ENCODE measurements at places on chromosomes 6 and 20. TPM values are rescaled to one million over a fixed set of nuclear protein-coding genes. Genes with fewer than 3 reads are reported as not detected.
A peak's percentile ranks its signal among the peaks of the same experiment; 100 is the strongest.

DNA sequence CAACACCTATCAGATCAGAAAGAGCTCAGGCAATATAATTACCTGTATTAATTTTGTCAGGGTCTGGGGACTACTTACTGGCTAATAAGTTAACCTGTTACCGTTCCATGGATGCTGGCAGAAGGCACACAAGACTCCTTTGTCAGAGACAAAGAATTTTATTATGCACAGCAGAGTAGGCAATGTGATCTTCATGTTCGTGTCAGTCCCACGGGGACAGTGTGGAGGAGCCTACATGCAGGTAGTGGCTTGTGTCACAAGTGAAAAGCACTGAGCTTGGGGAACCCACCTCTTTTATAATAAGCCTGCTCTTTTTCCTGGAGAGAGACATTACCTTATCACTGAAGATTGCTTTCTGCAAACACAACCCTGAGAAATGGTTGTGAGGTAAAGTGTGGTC lies 96.9 kb downstream of the CD164 start:
- H3K4me3 ChIP-seq = no peak overlapping the region
- H3K27me3 ChIP-seq = no peaks in the 10 kb centered on the region
- no peak overlapping the region for H3K27ac ChIP-seq
- no peak for DNase-seq
- no peaks in the 10 kb centered on the region for H3K4me1 ChIP-seq
- H3K36me3 ChIP-seq = no peaks in the 10 kb centered on the region

DNA sequence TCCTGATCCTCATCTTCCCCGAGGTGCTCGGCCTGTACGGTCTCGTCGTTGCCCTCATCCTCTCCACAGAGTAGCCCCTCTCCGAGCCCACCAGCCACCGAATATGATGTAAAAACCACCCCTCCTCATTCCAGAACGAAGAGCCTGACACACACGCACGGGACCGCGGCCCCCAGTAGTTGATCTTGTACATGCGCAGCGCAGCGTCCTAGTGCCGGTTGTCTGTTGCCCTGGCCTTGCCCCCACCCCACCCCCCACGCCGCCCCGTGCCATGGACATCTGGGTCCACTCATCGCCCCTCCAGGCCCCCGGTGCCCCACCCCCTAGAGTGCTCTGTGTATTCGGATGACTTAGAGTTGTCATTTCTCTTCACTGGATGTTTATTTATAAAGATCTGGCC lies 5.2 kb upstream of the PRPH2 start:
- H3K27me3 ChIP-seq = no peaks in the 10 kb centered on the region
- no peak overlapping the region for H3K4me3 ChIP-seq
- no peak overlapping the region for H3K27ac ChIP-seq
- H3K36me3 ChIP-seq = no peaks in the 10 kb centered on the region
- no peaks in the 10 kb centered on the region for H3K4me1 ChIP-seq

DNA sequence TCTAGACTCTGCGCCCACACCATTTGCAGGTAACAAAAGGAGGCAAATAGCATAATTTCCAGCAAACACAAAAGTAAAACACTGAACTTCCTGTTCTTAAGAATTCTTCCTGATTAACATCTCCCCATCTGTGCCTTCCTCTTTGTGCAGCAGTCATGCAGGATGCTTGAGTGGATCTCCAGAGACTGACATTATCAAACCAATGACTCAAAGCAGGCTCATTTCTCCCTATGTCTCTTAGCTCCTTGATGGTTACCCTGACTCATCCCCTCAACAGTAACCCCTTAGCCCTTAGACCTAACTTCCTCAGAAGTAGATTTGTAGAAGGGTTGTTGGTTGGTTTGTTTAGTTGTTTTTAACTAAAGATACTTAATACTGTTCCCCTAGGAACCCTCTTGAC lies 137.0 kb upstream of the RIN2 start:
- no peak overlapping the region for H3K4me3 ChIP-seq
- no peak for DNase-seq
- H3K27me3 ChIP-seq = no peaks in the 10 kb centered on the region
- no peak overlapping the region for H3K27ac ChIP-seq
- no peaks in the 10 kb centered on the region for H3K36me3 ChIP-seq

DNA sequence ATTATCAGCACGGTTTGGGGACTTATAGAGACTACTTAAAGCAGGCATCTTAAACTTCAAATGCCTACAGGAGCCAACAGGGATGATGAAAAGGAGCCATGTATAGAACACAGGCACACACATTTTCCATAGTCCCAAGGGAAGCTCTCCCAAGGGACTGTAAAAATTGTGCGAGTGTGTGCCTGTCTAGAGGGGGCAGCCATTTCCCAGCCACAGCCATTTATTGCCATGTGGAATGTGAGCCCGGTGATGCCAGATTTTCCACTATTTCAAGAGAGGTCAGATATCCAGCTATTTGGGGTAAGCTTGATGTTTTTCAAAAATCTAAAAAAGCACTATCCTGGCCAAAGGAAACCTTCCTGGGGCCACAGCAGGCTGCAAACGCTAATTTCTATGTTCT lies 24.1 kb upstream of the RALY start:
- H3K4me3 ChIP-seq = no peak overlapping the region
- H3K36me3 ChIP-seq = no peaks in the 10 kb centered on the region
- H3K4me1 ChIP-seq = no peaks in the 10 kb centered on the region
- no peaks in the 10 kb centered on the region for H3K27me3 ChIP-seq
- no peak overlapping the region for H3K27ac ChIP-seq

DNA sequence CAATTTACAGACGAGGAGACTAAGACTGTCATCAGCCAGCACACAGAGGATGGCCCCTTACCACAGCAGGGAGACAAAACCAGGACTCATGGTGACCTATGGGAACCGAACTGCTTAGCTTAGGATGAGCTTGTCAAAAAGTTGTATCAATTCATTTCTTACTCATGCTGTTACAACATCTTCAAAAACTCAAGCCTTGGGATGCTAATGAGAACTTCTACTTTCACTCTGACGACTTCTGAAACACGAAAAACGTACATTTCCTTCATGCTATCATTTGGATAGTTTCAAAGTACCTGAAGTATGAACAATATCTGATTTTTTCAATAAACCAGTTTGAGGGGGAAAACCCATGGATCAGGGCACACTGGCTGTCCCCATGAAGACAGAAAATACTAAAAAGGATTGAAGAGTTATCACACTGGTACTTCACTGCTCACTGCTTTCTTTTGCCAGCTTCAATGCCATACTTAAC lies 31.9 kb downstream of the HIVEP2 start:
- no peaks in the 10 kb centered on the region for H3K36me3 ChIP-seq
- no peak overlapping the region for H3K4me3 ChIP-seq
- no peak for DNase-seq
- no peak overlapping the region for H3K27ac ChIP-seq
- H3K27me3 ChIP-seq = no peaks in the 10 kb centered on the region

DNA sequence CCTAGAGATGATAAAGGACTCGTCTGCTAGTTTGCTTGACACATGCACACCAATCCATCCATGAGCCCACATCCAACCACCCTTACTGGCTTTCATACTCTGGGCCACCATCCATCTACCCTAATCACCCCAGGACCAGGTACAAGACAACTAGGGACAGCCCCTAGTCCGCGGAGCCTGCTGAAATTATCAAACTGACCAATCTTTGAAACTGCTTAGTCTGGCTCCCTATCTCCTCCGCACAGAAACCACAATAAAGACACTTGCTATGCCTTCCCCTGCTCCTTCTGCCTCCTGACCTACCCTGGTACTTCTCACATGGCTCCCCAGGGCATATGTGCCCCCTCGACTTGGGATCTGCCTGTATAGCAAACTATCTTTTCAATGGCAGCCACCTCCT lies 33.1 kb downstream of the PXDC1 start:
- H3K27ac ChIP-seq = no peak overlapping the region
- H3K4me3 ChIP-seq = no peak overlapping the region
- no peak for DNase-seq
- no peaks in the 10 kb centered on the region for H3K27me3 ChIP-seq
- no peaks in the 10 kb centered on the region for H3K36me3 ChIP-seq

- H3K27ac ChIP-seq = no peak overlapping the region
- H3K36me3 ChIP-seq = no peaks in the 10 kb centered on the region
- DNase-seq = no peak
- H3K4me1 ChIP-seq = no peaks in the 10 kb centered on the region
- H3K27me3 ChIP-seq = no peaks in the 10 kb centered on the region
- no peak overlapping the region for H3K4me3 ChIP-seq
Measured at GRCh38 chr6:166563805-166564204, 22.7 kb downstream of the RAMACL start.

DNA sequence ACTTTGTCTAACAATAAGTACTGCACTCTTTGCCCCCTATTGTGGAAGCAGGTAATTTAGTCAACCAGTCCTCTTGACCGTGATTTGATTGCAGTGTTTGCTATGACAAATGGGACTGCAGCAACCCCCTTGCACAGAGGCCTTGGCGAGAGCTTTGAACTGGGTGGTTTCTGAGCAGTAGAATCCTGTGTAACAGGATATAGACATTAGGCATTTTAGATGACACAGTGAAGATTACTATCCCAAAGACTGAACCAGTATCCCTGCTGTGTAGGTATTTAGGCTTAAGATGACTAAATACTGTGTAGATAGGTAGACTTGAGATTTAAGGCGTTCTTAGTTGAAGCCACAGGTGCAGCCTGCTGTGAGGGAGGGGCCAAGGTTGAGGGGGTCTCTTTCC lies 9.9 kb downstream of the DNMT3B start:
- no peak overlapping the region for H3K4me3 ChIP-seq
- H3K27me3 ChIP-seq = no peaks in the 10 kb centered on the region
- DNase-seq = no peak

GRCh38 chr6:80540700-80541099 lies 434.2 kb downstream of the BCKDHB start:
- no peaks in the 10 kb centered on the region for H3K27me3 ChIP-seq
- H3K27ac ChIP-seq = no peak overlapping the region
- H3K4me3 ChIP-seq = no peak overlapping the region
- no peaks in the 10 kb centered on the region for H3K36me3 ChIP-seq
- no peaks in the 10 kb centered on the region for H3K4me1 ChIP-seq

- H3K4me1 ChIP-seq = peaks cover 13% of the 10 kb centered on the region
- no peak overlapping the region for H3K4me3 ChIP-seq
- DNase-seq = no peak
- no peak overlapping the region for H3K27ac ChIP-seq
- H3K27me3 ChIP-seq = no peaks in the 10 kb centered on the region
Measured at GRCh38 chr6:4365686-4366085, 230.3 kb upstream of the ECI2 start.

GRCh38 chr6:170093658-170094596 lies 197.0 kb downstream of the DLL1 start:
- no peak overlapping the region for H3K4me3 ChIP-seq
- no peak overlapping the region for H3K27ac ChIP-seq
- H3K36me3 ChIP-seq = no peaks in the 10 kb centered on the region
- H3K4me1 ChIP-seq = peaks cover 8% of the 10 kb centered on the region

- H3K4me1 ChIP-seq = no peaks in the 10 kb centered on the region
- H3K36me3 ChIP-seq = no peaks in the 10 kb centered on the region
- no peak overlapping the region for H3K27ac ChIP-seq
- H3K27me3 ChIP-seq = peaks cover 7% of the 10 kb centered on the region
- no peak overlapping the region for H3K4me3 ChIP-seq
Measured at GRCh38 chr20:14117768-14118167, 122.5 kb downstream of the MACROD2 start.

GRCh38 chr20:49979030-49979832 lies 3.5 kb upstream of the SNAI1 start:
- H3K36me3 ChIP-seq = no peaks in the 10 kb centered on the region
- peaks cover 25% of the 10 kb centered on the region for H3K4me1 ChIP-seq
- H3K4me3 ChIP-seq = no peak overlapping the region
- peak; percentile 70 for DNase-seq

GRCh38 chr20:58307270-58307669 lies 2.2 kb upstream of the RAB22A start:
- DNase-seq = no peak
- peaks cover 12% of the 10 kb centered on the region for H3K4me1 ChIP-seq
- H3K4me3 ChIP-seq = no peak overlapping the region
- H3K27ac ChIP-seq = no peak overlapping the region
- H3K27me3 ChIP-seq = no peaks in the 10 kb centered on the region

Gene RBM24
- total RNA-seq = 2.3 TPM

Gene OXT
- total RNA-seq = 0.92 TPM

Gene FAM50B
- 0.84 TPM for total RNA-seq

Gene HCRTR2
- total RNA-seq = 0.16 TPM
